Endodermal cell (in vitro differentiated cells): ENCODE measurements at places on chromosomes 4 and X. TPM values are rescaled to one million over a fixed set of nuclear protein-coding genes. Genes with fewer than 3 reads are reported as not detected.

- DNase-seq, result no peak
These were observed 1.8 kb downstream of the ARHGAP4 start for GRCh38 chrX:153924149-153924861.

- DNase-seq, result no peak
These were observed 385.4 kb upstream of the MAD2L1 start for GRCh38 chr4:120452001-120452400.

GRCh38 chr4:7763788-7764187 is 175.9 kb downstream of the AFAP1 start:
- no peak for DNase-seq

DNA sequence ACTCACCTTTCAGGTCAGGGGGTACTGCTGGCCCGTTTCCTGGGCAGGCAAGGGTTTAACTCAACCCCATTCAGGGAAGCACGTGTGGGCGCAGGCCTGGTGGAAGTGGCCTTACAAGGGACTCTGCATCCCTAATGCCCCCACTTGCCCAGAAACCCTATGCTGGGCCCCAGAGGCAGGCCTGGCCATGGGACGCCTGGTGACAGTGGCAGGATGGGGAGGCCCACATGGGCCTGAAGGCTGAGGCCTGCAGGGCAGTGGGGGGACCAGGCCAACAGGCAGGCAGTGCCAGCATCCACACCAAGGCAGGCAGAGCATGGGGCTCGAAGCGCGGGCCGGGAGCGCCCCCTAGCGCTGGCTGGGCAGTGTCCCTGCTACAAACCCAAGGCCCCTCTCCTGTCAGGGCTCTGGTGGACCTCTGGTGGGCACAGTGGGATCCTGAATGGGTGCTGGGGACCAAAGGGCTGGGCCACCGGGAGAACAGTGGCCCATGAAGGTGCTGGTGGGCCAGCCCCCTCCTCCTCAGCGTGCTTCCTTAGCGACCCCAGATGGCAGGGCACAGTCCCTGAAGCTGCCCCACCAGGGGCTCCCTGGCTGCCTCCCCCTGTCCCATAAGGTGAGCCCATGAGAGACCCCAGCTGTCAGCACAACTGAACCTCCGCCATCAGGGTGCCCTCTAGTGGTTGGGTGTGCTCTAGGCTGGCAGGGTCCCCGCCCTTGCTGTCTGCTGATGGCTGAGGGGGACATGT is 16.8 kb downstream of the FGFR3 start:
- peak; percentile 97 for DNase-seq

KIT gene
- 119 and 135 TPM in 2 replicates for total RNA-seq

MAGEA12 gene
- not detected in 3 replicates for total RNA-seq

DNA sequence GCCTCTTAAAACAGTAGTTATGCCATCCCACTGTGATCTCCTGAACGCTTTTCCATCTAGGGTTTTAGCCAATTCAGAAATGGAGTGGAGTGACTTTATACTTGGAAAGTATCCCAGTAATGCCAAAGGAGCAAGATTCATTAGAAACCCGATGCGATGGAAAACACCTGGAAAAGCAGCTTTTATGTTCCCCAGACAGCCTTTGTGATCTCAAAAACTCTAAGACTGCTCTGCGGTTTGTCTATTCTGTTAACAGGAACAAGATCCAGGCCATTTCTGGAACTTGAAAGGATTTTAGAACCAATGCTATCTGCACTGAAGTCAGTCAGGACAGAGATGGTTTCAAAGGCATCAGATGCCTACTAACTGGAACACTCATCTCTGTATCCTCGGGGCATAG is 145.1 kb downstream of the APBB2 start:
- DNase-seq, result no peak

TCEAL6 gene
- total RNA-seq, result not detected in 3 replicates

GLRA2 gene
- not detected in 2 replicates for total RNA-seq

TMSB15B gene
- total RNA-seq, result 21.0 TPM in 2 replicates

DNA sequence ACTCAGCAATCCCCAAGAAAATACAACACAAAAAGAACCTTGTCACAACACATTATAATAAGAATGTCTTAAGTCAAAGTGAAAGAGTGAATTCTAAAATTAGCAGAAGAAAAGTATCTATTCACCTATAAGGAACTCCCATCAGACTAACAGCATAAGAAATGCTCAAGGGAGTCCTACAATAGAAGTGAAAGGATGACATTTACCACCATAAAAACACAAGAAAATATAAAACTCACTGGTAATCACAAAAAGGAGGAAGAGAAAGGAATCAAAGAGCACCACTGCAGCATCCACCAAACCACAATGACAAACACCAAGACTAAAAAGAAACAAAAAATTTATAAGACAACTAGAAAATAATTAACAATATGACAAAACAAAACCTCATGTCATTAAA is 257.0 kb upstream of the AGTR2 start:
- DNase-seq, result no peak

- DNase-seq, result no peak
These were observed 1.9 kb downstream of the DHRSX start for GRCh38 chrX:2498781-2499302.

C4orf36 gene
- total RNA-seq, result 1.2 to 3.7 TPM (median 1.7 TPM) in 3 replicates

NAA15 gene
- 28.0 to 78.9 TPM (median 75.6 TPM) in 3 replicates for total RNA-seq
